Endothelial cell (in vitro differentiated cells): ENCODE measurements at places on chromosomes 13 and 19. TPM values are rescaled to one million over a fixed set of nuclear protein-coding genes. Genes with fewer than 3 reads are reported as not detected.

GRIK5 gene
- total RNA-seq, result 18.4 TPM

TPTE2 gene
- total RNA-seq, result not detected

TNNI3 gene
- total RNA-seq, result not detected

ZNF561 gene
- 62.5 TPM for total RNA-seq

ZNF470 gene
- 5.7 TPM for total RNA-seq

FDX2 gene
- 18.9 TPM for total RNA-seq

ZNF20 gene
- total RNA-seq, result 6.2 TPM

MTIF3 gene
- total RNA-seq, result 51.2 TPM

DNA sequence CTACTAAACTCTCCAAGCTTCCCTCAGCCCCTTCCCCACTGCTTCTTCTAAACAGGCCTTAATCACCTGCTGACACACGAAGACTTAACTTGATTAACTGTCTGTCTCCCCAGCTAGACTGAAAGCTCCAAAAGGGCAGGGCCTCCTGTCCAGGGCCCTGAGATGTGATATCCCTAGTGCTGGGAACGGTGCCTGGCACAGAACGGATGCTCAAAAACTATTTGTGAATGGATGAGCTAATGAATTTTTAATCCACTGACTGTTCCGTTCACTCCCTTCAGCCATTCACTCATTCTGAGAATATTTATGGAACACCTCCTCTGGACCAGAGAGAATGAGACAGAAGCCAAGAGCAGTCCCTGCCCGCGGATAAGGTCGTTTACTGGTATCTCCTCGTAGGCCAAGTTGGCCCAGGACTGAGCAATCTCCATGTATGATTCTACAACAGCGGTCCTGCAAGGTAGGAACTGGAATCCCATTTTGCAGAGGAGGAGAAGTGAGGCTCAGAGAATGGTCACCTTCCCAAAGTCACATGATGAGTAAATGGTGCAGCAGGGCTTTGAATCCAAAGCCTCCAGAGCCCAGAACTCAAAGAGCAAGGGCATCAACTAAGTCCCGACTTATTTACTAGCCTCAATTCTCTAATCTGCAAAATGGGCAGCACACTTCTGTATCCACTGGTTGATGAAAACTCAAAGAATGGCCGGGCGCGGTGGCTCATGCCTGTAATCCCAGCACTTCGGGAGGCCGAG, 3.4 kb downstream of the DMWD start:
- H3K4me3 ChIP-seq, result peak overlapping the region; percentile 82
- peaks cover 30% of the 10 kb centered on the region for H3K4me1 ChIP-seq
- H3K27me3 ChIP-seq, result peaks cover 17% of the 10 kb centered on the region
- H3K36me3 ChIP-seq, result peaks cover 47% of the 10 kb centered on the region
- peak overlapping the region; percentile 42 for H3K27ac ChIP-seq

DNA sequence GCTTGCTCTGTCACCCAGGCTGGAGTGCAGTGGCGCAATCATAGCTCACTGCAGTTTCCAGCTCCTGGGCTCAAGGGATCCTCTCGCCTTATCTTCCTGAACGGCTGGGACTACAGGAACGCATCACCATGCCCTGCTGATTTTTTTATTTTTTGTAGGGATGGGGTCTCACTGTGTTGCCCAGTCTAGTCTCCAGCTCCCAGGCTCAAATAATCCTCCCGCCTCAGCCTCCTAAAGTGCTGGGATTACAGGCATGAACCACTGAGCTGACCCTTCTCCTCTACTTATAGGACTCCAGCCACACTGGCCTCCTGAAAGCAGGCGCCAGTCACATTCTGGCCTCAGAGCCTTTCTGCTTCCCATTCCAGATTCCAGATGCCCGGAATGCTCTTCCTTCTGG, 10.5 kb downstream of the DACT3 start:
- no peak for DNase-seq
- peaks cover 13% of the 10 kb centered on the region for H3K4me1 ChIP-seq
- H3K27ac ChIP-seq, result no peak overlapping the region
- H3K4me3 ChIP-seq, result peak overlapping the region; percentile 66
- H3K27me3 ChIP-seq, result peaks cover 30% of the 10 kb centered on the region
